ENCODE measurements at places on chromosomes 11 and 22. TPM values are rescaled to one million over a fixed set of nuclear protein-coding genes. Genes with fewer than 3 reads are reported as not detected.

The NPTXR gene
- total RNA-seq: 3.0 TPM

The WNT11 gene
- total RNA-seq: 23.8 TPM

The RIBC2 gene
- not detected for total RNA-seq

The PITPNB gene
- 67.1 TPM for total RNA-seq

The SYT8 gene
- total RNA-seq: not detected

The INPP5J gene
- 0.47 TPM for total RNA-seq

The ACTN3 gene
- not detected for total RNA-seq

DNA sequence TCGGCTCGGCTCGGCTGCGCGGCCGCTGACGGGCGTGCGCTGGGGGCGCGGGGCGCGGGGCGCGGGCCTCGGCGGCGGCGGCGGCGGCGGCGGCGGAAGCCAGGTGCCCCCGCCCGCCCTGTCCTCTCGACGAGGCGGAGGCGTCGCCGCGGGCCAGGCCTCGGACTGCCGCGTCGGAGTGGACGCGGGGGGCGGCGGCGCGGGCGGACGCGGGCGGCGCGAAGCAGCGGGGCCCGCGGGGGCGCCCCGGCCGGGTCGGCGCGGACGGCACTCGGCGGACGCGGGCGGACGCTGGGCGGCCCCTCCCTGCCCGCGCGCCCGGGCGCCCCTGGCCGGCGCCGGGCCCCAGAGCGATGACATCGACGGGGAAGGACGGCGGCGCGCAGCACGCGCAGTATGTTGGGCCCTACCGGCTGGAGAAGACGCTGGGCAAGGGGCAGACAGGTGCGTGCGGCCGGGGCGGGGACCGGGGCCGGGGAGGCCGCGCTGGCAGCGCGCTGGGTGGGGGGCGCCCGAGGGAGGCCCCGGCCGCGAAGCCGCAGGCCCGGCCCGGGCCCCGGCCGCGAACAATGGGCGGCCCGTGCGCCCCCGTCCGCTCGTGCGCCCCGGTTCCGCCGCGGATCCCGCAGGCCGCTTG is at the start of gene BRSK2:
Gene BRSK2, plus strand, starts transcription at position 3 of the 637 bp plus-strand sequence. Its CDS starts 351 bp downstream, at position 354.
- DNase-seq: no peak

- no peak for DNase-seq
These were observed 36.9 kb downstream of the NAALAD2 start for GRCh38 chr11:90171359-90171758.

- DNase-seq: no peak
These were observed 30.4 kb downstream of the LDHAL6A start for GRCh38 chr11:18485913-18486528.

GRCh38 chr22:26798462-26799065 is 141.2 kb downstream of the MIAT start:
- DNase-seq: no peak

- no peak for DNase-seq
These were observed 45.1 kb downstream of the THAP12 start for GRCh38 chr11:76335842-76336241.

GRCh38 chr11:105201166-105201565 is 61.6 kb upstream of the CARD18 start:
- no peak for DNase-seq

- DNase-seq: no peak
These were observed 950 bp upstream of the LAYN start for GRCh38 chr11:111539426-111540113.

DNA sequence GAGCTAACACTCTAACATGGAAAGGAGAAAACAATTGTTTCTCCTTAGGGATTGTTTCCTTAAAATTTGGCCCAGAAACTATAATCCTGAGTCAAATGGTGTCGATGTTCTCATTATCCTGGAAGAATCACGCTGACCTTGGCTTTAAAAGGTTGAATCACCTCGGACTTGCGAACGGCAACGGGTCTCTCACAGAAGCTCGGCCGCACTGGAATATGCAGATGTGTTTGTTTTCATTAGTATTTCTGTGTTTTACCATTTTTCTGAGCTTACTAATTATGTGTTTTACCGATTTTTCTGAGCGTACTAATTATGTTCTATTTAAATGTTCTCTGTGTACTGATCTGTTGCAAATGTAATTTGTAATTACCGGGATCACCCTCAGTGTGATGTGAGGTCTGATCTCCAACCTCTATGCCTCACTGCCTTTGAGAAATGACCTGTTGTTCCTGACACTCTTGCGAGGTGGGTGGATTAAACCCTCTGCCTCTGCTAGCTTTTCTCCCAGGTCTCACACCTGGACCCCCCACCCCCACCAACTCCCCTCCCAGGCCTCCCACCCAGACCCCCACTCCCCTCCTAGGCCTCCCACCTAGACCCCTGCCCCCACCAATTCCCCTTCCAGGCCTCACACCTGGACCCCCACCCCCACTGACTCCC is 38.3 kb upstream of the BRSK2 start:
- no peak for DNase-seq
